Activated CD4-positive, alpha-beta memory T cell treated with anti-CD3 and anti-CD28 coated beads, Interleukin-2, amount 10 ng/mL, durations not matched to agents 7 days and 5 days (primary cell): ENCODE measurements at places on chromosomes 6 and 20. TPM values are rescaled to one million over a fixed set of nuclear protein-coding genes. Genes with fewer than 3 reads are reported as not detected.

Gene DACT2
- 0.15 TPM for total RNA-seq

GRCh38 chr6:160931378-160932310 is 59.9 kb upstream of the MAP3K4 start:
- DNase-seq, result no peak

- DNase-seq, result peak; percentile 84
Observed at GRCh38 chr6:25056130-25056529, 120.4 kb upstream of the RIPOR2 start.

DNA sequence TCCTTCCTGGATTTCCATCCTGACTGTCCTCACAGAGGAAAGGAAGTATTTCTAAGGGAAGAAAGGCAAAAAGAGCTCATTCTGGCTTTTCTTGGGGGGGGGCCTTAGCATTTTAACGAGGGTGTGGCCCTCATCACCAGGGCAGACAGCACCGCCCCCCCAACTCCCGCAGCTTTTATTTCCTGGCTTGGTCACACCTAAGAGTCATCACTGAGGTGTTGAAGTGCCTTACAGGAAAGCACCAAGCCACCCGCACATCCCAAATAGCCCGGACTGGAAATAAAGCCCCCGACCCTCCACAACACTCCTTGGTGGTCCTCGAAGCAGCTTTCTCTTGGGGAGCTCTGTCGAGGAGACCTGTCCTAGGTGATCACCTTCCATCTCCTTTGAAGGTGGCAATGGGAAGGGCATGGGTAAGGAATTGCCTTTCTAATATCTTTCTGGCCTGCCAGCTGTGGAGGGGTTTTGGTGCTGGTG is 1.3 kb downstream of the PTK7 start:
- no peak for DNase-seq

DNA sequence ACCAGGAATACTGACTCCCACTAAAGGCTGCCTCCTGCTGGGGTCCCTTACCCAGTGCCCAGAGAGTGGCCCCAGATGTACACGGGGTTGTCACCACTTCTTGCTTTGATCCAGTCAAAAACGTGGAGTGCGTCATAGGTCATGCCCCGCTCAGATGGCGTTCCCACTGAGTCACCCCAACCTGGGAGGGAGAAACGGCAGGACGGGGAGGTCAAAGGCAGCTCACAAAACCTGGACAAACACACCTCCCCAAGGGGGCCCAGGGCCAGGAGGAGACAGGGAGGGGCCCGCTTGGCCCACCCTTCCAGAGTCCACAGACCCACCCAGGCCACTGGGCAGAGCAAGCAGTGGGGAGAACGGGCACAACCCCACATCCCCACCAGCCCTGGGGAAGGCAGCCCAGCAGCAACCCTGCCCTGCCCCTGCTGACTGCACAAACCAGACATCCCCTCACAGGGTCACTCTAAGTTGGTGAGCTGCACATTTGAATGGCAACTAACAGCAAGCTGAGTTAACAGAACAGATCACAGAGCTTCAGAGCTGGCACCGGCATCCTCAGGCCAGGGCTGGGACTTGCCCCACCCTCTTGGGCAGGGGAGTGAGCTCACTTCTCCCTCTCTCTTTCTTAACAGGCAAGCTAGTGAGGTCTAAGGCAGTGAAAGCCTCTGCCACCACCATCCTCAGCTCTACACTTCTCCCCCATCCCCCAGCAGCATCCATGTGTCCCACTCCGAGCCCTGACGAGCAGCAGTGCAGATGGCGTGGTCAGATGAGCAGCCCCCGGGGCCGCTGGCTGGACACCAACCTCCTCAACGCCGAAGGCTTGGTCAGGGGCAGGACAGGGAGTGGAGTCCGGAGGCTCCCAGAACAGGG is 61.7 kb downstream of the PYGB start:
- DNase-seq, result peak; percentile 28

GRCh38 chr20:25011831-25012241 is 19.3 kb upstream of the APMAP start:
- DNase-seq, result peak; percentile 8

- DNase-seq, result no peak
Observed at GRCh38 chr6:89221971-89222711, 5.0 kb upstream of the GABRR1 start.

- no peak for DNase-seq
Observed at GRCh38 chr6:401239-401993, 9.9 kb downstream of the IRF4 start.

Gene CBLN4
- not detected for total RNA-seq

GRCh38 chr6:124683507-124683906 is 278.7 kb upstream of the RNF217 start:
- DNase-seq, result no peak

- no peak for DNase-seq
Observed at GRCh38 chr6:42352856-42353564, 98.7 kb downstream of the TRERF1 start.

- no peak for DNase-seq
Observed at GRCh38 chr6:34138191-34138590, 7.7 kb downstream of the GRM4 start.

DNA sequence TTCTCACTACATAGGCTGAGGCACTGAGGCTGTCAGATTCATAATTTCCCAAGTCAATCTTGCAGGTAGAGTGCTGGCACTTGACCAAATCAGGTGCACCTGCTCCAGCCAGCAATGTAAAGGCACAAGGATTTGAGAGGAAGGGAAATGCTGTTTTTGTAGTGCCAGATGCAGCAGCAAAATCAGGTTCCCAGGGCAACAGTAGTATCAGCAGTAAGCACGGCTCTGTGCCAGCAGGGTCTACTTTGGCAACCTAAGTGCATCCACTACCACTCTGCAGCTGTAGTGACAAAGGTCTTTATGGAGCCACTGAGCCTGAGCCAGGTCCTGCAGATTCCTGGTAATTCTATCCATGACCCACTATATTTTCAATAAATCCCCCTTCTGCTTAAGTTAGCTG is 329.5 kb downstream of the TPBG start:
- DNase-seq, result no peak

Gene GRIK2
- total RNA-seq, result not detected

- no peak for DNase-seq
Observed at GRCh38 chr6:109485266-109485935, 2.4 kb upstream of the ZBTB24 start.

DNA sequence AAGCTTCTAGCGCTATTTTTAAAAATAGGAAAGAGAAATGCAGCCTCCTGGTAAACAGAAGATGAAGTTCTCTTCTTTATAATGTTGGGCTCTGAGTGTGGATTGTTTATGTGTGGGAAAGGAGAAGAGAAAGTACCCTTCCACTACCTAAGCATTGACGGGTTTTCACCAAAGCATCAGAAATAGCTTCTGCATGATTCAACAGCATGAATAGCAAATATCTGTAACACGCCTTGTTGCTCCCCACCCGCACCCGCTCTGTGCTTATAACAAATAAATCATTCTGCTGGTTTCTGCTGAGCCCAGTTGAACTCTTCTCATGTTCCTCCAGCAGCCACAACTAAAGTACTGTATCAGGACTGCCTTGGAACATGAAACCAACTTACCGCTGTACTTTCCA is 20.7 kb downstream of the TXLNB start:
- DNase-seq, result no peak

GRCh38 chr6:165841153-165841558 is 178.1 kb upstream of the PDE10A start:
- DNase-seq, result no peak

DNA sequence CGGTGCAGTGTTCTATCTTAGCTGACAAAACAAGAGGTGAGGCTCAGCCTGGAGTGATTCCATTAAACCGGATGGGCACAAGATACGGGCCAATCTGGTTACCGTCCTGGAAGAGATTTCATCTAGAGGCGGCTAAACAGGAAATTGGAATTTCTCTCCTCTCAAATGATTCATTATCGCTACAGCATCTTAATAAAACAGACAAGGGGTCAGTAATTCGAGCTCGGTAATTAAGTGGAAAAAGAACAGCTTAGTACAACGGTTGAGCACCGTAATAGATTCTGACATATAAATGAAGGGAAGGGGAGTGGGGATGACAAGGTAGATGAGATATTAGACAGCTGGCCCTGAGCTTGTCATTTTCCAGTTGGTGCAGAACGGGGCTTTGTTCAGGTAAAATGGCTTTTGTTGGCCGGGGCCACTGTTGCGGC is 137.2 kb downstream of the EDN3 start:
- no peak for DNase-seq

Gene FBXO9
- total RNA-seq, result 72.2 TPM

DNA sequence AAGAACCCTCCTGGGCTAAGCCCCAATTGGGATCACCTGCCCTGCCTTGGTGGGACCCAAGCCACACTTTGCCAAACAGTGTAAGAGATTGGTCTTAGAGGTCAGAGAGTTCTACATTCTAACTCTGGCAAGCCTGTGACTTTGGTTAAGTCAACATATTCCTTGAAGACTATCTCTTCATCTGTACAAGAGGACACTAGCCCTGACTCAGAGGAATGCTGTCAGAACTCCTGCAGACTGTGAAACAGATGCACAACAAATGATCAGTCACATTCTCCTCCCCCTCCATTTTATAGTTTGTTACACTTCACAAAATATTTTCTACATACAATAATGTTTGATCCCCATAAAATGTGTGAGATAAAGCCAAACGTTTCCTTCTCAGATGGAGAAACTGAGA is 91.7 kb upstream of the EPB41L1 start:
- DNase-seq, result no peak

Gene TMEM217
- total RNA-seq, result 1.6 TPM

GRCh38 chr20:35721219-35721618 is 20.8 kb downstream of the RBM39 start:
- DNase-seq, result no peak

Gene PBOV1
- total RNA-seq, result not detected

GRCh38 chr20:2385026-2385425 is 4.3 kb downstream of the TGM6 start:
- no peak for DNase-seq

DNA sequence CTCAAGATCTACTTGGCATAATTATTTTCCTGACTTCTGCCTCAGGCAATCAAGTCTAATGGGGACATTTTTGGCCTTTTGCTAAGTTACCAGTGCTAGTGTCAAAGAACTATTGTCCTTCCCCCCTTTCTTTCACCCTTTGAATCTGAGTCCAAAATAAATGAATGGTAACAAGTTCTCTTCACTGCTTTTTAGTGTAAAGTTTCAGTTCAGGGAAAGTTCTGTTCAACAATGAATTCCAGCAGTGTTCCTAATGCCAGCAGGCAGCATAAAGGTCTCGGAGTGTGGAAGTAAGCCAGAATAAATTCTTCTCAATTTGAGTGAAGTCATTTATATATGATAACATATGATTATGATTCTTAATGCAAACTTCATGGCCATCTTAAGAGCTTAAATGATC is 20.8 kb upstream of the TSPYL1 start:
- DNase-seq, result no peak

DNA sequence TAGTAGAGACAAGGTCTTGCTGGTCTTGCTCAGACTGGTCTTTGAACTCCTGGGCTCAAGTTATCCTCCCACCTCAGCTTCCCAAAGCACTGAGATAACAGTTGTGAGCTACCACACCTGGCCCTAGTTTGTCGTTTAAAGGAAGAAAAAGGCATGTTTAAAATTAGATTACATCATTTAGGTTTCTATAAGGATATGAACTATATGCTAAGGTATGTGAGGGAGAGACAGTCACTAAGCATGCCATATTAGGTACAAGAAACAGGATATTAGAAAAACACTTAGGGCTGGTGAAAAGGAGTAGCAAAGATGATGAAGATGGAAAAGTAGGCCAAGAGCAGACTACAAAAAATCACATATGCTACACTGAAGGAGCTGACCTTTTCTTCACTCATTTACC is 106.4 kb downstream of the ASCC3 start:
- no peak for DNase-seq
